Pons (tissue), 1 donor: ENCODE measurements at places on chromosomes 1 and 21.

- no peak for DNase-seq
Observed at GRCh38 chr1:214538496-214538895, 12.9 kb downstream of the PTPN14 start.

- no peak for DNase-seq
Observed at GRCh38 chr21:32867597-32867996, 96.0 kb upstream of the PAXBP1 start.

DNA sequence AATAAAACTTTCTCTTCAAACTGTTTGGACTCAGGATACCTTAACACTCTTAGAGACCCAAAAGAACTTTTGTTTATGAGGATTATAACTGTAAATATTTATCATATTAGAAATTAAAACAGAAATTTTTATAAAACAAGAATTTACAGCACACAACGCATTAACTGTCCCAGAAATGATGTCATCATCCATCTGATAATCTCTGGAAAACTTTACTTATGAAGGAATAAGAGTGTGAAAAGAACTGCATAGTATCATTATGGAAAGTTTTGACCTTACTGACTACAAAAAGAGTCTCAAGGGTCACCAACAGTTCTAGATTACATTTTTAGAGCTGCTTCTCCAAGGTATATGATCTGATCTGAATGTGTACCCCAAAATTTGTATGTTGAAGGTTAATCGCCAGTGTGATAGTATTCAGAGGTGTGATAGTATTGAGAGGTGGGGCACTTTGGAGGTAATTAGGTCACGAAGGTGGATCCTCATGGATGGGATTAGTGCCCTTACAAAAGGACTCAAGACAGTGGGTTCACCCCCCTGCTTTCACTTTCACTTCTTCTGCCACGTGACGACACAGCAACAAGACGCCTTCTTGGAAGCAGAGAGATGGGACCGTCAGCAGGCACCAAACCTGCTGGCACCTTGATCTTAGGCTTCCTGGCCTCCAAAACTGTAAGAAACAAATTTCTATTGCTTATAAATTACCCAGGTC is 95.7 kb upstream of the NR5A2 start:
- peak; percentile 5 for DNase-seq

DNA sequence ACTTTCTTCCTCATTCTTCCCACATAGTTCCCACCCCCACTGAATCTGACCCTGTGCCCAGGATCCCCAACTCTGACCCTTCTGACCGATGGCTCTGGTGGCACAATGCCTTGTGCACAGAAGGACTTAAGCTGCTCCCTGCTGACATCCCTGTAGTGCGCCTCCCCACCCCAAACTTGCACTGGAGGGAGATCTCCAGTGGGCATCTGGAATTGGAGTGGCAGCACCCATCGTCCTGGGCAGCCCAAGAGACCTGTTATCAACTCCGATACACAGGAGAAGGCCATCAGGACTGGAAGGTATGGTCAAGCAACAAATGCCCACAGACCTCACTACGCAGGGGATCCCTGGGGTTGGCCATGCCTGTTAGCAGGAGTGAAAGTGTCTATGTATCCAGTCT is 9.0 kb downstream of the MPL start:
- DNase-seq = no peak

GRCh38 chr21:34734696-34735095 is 65.9 kb downstream of the CLIC6 start:
- no peak for DNase-seq

DNA sequence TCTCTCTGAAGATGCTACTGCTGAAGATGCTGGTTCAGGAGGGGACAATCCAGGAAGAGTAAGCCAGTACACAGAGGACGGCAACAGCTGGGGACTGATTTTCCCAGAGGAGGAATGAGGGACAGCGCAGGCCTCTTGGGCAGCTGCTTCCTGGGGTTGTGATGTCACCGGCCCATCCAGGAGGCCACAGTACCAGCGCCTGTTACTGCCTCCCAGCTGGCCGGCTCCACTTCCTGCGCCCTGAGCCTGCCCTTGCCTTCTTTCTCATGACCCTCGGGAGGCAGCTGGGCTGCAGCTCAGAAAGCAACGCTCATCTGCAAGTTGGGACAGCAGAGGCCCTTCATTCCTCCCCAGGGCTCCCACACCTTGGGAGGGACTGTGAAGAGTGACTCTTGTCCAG is 21.9 kb upstream of the ID3 start:
- peak; percentile 29 for DNase-seq

- DNase-seq = peak; percentile 82
Observed at GRCh38 chr1:155591770-155592169, 18.2 kb upstream of the MSTO1 start.

GRCh38 chr1:186609183-186609582 is 71.0 kb downstream of the PTGS2 start:
- DNase-seq = no peak

- no peak for DNase-seq
Observed at GRCh38 chr1:210293171-210293607, 35.5 kb upstream of the HHAT start.

- peak; percentile 86 for DNase-seq
Observed at GRCh38 chr1:61120998-61121397, 38.6 kb downstream of the NFIA start.

GRCh38 chr1:40980068-40980452 is 564 bp downstream of the CTPS1 start:
- DNase-seq = no peak

DNA sequence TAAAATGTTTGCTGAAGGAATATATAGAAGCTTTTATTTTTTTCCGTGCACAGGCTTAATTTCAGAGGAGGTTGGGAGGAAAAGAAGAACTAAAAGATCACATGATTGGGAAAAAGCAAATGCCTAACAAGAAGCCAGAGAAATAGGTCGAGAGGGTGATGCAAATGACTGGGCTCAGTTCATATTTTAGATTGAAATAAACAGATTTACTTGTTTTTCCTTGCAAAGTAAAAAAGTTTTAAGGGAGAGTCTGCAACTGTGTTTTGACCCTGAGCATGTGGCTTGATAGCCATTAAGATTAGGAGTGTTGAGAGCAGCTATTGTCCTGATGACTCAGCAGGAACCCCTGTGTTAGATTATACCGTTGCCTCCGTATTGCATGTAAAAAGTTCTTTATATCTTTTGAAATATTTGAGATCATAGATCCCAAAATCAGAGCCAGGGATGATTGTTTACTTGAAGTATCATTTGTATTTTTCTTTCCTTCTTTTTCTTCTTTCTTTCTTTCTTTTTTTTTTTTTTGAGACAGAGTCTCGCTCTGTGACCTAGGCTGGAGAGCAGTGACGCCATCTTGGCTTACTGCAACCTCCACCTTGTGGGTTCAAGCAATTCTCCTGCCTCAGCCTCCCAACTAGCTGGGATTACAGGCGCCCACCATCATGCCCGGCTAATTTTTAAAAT is 20.2 kb downstream of the CLIC4 start:
- DNase-seq = no peak

- no peak for DNase-seq
Observed at GRCh38 chr1:156499842-156500542, 583 bp downstream of the MEF2D start.

DNA sequence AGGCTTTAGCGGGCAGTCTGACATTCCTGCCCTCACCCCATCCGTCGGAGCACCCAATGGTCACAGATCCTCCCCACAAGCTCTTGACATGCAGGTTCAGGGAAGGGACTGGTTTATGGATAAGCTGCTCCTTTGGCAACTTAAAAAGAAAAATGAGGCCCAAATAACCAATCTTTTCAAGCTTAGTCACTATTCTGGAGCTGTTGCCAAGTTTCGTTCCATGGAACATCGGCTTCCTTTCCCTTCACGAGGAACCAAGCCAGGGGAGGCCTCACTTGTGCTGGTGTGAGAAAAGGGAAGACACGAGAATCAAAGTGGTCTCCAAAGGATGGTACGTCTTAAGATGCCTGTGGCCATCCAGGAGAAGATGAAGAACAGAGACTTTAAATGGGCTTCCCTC is 46.1 kb upstream of the LPAR3 start:
- DNase-seq = no peak

GRCh38 chr1:9841460-9841859 is 17.7 kb upstream of the CLSTN1 start:
- no peak for DNase-seq

DNA sequence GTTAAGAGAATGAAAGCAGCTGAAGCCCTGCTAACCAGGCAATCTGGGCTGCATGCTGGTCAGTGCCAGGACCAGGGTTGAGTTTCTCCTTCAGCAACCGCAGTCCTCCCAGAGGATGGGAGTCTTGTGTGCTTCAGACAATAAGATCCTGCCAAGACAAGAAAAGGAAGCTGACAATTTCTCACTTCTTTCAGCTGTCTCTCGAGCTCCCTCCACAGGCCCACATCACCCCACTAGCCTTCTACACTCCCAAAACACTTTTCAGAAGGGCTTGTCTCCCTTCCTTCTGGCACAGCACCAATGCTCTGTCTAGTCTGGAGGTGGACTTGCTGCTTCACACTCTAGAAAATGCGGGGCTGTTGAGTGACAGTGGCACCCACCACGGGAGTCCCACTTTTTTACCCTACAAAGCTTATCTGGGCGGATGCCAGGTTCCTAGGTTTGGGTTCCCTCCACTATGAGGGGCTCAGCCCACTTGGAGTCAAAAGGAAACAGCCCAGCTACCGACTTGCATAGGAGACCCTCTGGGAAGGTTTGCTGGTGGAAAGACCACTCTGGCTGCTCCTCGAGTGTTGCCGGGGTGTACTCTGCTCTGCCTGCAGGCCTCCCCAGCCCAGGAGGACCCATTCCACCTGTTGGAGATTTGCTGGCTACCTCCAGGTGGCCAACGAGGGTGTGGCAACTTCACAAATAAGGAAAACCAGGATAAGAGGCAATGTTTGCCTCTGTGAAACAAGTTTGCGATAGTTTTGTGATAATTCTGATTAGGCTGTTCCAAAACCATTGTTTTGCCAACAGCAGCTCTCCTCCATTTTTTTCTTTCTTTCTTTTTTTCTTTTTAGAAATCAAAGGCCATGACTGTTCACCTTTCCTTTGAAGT is 68.9 kb downstream of the TENT5C start:
- DNase-seq = no peak

DNA sequence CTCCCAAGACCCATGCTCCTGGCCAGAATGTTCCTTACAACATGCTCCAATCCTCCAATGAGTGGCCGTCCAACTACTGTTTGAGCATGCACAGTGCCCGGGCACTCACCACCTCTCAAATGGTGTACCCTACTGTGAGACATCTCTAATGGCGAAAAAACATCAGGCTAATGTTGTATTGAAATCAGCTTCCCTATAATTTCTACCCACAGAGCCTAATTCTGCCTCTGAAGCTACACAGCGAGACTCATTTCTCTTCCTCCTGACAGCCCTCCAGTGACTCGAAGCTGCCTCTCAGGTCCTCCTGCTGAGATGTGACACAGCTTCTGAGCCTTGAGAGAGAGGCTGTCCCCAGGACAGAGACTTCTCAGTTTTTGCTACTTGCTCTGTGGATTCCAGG is 130.7 kb downstream of the FAM78B start:
- DNase-seq = peak; percentile 22

DNA sequence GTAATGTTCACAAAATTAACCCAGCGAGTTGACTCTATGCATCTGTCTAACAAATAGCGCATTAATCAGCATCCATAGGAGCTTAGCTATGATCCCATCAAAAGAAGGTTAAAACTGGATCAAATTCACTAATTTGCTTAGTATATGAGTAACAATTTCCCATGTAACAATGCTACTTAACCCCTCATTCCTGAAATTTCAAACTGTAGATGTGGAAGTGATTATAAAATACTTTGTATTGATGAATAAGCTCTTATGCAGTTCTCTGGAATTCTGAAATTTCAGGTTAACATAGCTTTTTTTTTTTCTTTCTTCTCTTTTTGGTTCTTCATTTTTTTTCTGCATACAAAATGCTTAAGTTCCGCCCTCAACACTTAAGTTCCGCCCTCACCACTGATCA is 1272.7 kb downstream of the KCNT2 start:
- DNase-seq = no peak

DNA sequence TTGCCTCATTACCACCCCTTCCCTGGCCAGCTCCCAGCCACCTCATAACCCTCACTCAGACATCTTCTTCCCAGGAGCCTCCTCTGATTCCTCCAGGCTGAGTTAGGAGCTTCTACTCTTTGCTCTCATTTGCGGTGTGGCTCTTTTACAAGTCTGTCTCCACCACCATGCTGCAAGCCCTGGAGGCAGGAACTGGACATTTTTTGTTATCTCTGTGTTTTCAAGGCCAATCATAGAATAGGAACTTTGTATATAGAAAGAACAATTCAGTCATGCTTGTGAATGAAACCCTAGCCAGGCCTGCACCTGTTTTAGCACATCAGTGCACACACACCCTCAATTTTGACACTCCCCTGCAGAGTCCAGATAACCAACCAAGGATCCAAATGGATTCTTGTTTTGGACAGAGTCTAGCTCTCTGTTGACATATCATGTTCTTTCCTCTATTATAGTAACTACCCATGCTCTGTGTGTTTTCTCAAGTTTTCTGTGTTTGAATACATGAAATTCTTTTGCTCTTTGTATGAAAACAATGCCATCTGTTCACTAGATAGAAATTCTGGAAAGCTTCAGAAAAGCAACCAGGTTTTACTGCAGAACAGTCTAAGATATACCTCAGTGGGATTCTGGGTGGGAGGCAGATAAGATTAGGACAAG is 60.9 kb upstream of the ZNF648 start:
- DNase-seq = no peak

- no peak for DNase-seq
Observed at GRCh38 chr1:115879977-115880376, 39.1 kb upstream of the NHLH2 start.

GRCh38 chr21:33293136-33293535 is 27.0 kb downstream of the IL10RB start:
- DNase-seq = peak; percentile 43

DNA sequence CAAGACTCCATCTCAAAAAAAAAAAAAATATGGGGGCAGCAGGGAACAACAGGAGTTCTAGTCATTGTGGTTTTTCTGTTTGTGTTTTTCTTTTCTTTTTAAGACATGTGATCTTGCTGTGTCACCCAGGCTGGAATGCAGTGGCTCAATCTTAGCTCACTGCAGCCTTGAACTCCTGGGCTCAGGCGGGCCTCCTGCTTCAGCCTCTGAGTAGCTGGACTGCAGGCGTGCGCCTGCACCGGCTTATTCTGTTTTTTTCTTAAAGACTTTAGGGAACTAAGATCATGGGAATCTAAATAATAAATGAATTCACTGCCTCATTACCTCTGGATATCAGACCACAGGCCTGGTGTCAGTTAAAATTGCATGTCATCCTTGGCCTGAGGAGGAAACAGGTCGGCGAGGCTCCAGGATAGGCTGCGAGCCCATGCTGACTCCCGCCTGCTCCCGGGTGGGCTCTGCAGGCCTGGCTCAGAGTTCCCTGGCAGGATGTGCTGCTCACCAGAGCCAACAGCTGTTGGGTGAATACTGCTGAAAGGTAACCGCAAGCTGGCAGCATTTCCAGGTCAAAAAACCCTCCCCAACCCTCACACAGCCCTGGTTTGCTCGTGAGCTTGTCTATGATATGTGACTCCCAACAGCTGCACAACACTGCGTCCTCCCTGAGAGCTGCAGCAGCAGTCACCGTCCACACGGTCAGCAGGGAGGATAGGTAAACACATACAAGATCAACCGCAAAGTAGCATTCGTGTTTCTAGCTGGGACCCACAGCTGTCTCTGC is 58.1 kb downstream of the SCCPDH start:
- no peak for DNase-seq

- no peak for DNase-seq
Observed at GRCh38 chr21:19320291-19320690, 916.7 kb upstream of the TMPRSS15 start.
